ENCODE measurements at places on chromosomes 3 and 15. TPM values are rescaled to one million over a fixed set of nuclear protein-coding genes. Genes with fewer than 3 reads are reported as not detected.

The PHC3 gene
- 15.8 TPM for total RNA-seq

The TMCO5A gene
- not detected for total RNA-seq

The CD276 gene
- 27.2 TPM for total RNA-seq

The RETNLB gene
- not detected for total RNA-seq

The PIERCE2 gene
- total RNA-seq = 4.1 TPM
